Stimulated activated CD8-positive, alpha-beta memory T cell treated with anti-CD3 and anti-CD28 coated beads, Interleukin-15, amount 100 ng/mL, for 1 hour (primary cell): ENCODE measurements at places on chromosomes 2 and 18.

DNA sequence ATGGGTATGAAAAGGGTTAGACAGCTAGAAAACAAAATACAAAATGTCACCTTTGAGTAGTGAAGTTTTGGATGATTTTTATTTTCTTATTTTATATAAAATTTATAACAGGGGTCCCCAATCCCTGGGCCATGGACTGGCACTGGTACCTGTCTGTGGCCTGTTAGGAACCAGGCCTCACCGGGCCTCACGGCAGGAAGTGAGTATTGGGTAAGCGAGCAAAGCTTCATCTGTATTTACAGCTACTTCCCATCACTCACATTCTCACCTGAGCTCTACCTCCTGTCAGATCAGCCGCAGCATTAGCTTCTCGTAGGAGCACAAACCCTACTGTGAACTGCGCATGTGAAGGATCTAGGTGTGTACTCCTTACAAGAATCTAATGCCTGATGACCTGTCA is 202.8 kb upstream of the TWIST2 start:
- no peak for DNase-seq

DNA sequence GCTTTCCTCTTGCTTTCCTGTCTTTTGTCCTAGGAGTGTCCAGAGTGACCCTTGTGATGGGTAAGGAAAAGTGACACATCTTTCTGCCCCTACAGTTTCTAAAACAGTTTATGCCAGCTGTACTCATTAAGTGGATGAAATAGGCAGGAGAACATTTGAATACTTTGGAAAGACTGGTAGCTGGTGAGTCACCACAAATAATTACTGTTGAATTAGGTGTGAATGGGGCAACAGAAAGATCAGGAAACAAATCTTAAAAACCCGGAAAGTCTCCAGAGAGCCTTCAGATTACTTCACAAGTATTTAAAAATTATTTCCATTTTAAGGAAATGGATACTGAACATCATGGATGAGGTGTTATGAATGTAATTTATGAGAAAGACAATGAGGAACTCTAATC is 278.5 kb downstream of the CLIP4 start:
- no peak for DNase-seq

DNA sequence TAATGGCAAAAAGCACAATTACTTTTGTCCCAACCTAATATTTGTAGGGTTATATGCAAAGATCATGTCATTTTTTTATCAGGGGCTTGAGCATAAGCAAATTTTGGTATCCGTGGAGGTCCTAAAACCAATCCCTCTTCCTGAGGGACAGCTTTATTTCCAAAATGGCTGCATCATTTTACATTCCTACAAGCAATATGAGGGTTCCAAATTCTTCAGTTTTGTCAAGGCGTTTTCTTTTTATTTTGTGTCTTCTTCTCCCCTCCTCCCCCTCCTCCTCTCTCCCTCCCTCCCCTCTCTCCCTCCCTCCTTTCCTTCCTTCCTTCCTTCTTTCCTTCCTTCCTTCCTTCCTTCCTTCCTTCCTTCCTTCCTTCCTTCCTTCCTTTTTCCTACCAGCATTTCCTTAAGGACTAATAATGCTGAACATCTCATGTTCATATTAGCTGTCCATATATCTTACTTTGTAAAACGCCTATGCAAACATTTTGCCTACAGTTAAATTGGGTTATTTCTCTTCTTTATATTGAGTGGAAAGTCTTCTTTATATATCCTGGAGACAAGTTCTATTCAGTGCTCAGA is 881.8 kb downstream of the DCDC2C start:
- no peak for DNase-seq

GRCh38 chr2:81077396-81077795 is 772.8 kb upstream of the LRRTM1 start:
- DNase-seq = no peak

GRCh38 chr2:241036397-241036963 is 38.1 kb downstream of the SNED1 start:
- DNase-seq = peak; percentile 24

GRCh38 chr18:50638016-50638883 is 78.4 kb downstream of the MAPK4 start:
- DNase-seq = no peak

- DNase-seq = no peak
Observed at GRCh38 chr18:31424383-31424988, 23.1 kb upstream of the DSG3 start.

DNA sequence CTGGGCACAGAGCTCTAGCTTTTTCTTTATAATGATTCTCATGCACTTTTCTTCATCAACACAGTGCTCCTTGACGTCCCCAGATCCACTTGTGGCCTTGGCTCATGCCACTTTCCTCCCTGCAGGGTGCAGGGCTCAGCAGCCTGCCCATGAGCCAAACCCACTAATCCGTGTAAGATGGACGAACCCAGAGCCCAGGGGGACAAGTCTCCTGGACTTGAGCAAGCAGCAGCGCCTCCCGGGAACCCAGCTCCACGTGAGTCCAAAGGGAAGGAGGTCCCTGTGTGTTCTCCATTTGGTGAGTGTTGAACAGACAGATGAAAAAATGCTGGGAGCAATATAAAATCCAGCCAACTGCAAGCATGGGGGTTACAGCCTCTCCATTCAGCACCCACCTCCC is 470.6 kb upstream of the HS6ST1 start:
- DNase-seq = no peak

DNA sequence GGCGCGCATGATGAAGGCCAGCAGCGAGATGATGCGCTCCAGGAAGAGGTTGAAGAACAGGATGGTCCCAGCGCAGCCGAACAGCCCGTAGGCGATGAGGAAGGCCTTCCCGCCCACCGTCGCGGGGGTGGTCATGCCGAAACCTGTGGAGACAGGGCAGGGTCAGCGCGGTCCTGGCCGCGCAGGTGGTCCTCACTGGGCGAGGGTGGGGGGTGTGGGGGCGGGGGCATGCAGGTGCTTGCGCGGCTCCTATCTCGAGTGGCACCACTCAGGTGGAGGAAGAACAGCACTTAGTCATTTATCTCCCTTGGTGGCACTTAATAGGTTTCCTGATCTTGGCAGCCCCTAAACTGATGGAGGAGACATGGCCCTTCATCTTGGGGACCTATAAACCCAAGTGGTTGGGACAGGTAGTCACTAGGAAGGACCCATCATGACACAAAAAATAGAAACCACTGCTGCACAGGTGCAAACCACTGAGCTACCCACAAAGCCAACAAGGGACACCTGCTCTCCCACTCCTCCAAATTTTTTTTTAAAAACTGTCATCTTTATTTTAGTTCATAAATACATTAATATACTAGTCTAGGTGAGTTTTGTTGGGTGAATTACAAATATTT is 118.8 kb downstream of the MSH2 start:
- no peak for DNase-seq

GRCh38 chr2:100639588-100640390 is 77.0 kb downstream of the PDCL3 start:
- DNase-seq = no peak

GRCh38 chr2:198376677-198377076 is 572.3 kb downstream of the PLCL1 start:
- DNase-seq = no peak

GRCh38 chr18:76412818-76413565 is 82.0 kb downstream of the ZNF516 start:
- DNase-seq = no peak

DNA sequence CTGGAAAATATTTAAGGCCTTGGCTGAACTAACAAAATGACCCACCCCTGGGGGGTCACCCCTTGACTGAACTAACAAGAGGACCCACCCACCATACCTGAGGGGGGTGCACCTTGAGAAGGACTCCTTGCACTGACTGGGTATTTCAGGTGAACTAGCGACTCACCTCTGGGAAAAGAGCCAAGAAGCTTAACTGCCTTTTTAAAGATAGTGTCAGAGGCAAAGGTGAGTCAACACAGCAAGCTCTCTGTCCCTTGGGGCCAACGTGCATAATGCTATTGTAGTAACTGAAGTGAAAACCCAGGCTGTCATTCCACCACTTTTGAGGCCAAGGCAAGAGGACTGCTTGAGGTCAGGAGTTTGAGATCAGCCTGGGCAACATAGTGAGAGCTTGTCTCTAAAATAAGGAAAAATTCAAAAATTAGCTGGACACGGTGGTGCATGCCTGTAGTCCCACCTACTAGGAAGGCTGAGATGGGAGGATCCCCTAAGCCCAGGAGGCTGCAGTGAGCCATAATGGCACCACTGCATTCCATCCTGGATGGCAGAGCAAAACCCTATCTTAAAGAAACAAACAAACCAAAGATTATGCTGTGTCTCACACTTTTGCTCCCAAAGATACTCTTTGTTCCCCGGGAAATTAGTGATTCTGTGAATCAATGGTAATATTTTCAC is 36.4 kb upstream of the ZCCHC2 start:
- DNase-seq = no peak

- DNase-seq = no peak
Observed at GRCh38 chr2:217864963-217865772, 137.6 kb downstream of the TNS1 start.

DNA sequence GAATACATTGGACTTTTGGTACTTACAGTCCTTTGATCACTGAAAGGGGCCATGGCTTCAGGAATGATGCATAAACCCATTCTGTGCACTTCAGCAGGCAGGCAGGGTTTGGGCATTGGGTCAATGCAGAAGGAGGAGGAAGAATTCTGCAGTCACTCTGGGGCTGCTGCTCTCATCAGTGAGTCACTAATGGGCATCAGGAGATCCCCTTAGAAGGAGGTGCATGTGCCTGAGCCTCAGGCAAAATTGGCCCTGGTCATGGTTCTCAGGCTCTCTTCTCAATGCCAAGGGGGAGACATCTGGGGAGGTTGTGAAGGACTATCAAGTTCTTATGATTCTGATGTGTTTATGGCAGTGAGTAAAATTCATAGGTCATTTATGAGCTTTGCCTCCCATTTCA is 52.0 kb upstream of the TNP1 start:
- DNase-seq = no peak

DNA sequence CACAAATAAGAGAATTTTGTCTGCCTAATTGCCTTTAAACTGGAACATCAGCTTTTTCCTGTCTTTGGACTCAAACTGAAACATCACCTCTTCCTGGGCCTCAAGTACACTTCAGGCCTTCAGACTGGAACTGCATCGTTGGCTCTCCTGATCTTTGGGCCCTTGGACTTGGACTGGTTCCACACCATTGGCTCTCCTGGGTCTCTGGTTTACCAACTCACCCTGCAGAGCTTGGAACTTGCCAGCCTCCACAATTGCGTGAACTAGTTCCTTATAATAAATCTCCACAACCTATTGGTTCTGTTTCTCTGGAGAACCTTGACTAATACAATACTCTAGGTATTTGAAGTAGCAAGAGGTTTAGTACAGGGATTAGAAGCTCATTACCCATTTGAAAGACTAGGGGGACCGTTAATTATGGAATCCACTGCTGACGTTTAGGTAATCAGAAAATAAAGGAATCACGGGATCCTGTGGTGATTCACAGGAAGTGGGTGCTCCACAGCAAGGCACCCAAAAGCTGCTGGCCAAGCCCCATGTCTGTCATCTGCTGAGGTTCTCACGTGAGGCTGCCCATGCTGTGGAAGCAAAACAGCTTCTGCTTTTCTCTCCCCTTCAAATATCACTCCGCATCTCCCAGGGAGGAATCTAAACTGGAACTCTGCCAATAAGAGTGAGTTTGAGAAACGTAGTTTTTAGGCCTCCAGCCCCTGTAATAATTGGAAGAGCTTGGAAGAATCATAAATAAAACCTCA is 20.0 kb upstream of the SGPP2 start:
- DNase-seq = no peak

GRCh38 chr2:31297751-31298150 is 63.8 kb downstream of the EHD3 start:
- no peak for DNase-seq

DNA sequence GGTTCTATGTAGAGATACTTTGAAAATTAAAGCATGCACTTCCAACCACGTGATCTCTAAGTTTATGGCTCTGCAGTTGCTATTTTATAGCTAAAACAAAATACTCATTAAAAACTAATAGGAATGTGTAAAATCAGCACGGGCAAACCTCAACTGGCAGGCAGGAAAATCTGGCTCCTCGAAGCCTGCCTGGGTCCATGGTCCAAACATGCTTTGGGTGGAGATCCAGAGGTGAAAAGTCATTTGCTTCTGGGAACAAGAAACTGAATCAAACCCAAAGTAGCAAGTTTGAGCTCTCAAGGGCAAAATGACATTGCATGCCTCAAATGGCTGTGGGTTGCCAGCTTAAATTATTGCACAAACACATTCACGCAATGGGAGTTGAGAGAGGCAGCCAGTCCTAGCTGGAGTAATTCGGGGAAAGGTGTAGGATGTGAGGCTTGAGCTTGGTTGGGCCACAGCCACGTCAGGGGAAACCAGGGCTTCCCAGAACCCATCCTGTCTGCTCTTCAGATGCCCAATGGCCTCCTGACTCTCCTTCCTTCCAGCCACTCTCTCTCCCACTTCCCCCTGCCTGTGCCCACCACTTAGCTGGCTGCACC is 75.2 kb upstream of the LCLAT1 start:
- no peak for DNase-seq

- no peak for DNase-seq
Observed at GRCh38 chr2:73205611-73206010, 3.2 kb downstream of the NOTO start.

- DNase-seq = no peak
Observed at GRCh38 chr2:26847655-26848335, at the start of gene DPYSL5. Gene DPYSL5, plus strand, starts transcription at chr2:26848132. Its CDS starts 50,368 bp downstream, at chr2:26898500.
